Activated CD4-positive, CD25-positive, alpha-beta regulatory T cell treated with anti-CD3 and anti-CD28 coated beads, Interleukin-2, amount 50 U/mL, for 16 hours (primary cell): ENCODE measurements at places on chromosomes 6 and 20.

DNA sequence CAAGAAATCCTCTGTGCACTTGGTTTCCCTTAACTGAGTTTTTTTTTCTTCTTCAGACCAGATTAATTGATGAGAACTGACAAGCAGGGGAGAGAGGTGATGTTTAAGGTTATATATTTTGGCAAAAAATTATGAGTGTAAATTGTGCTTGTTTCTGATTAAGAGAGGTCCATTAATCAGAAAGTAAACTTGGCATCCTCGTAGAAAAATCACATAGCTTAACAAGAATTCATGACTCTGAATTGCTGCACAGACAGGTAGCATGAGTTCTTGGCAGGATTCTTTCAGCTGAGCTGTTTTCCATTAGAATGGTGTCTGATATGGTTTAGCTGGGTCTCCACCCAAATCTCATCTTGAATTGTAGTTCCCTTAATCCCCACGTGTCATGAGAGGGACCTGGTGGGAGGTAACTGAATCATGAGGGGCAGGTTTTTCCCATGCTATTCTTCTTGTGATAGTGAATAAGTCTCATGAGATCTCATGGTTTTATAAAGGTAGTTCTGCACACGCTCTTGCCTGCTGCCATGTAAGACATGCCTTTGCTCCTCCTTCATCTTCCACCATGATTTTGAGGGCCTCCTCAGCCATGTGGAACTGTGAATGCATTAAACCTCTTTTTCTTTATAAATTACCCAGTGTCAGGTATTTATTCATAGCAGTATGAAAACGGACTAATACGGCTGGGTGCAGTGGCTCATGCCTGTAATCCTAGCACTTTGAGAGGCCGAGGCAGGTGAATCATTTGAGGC lies 34.2 kb upstream of the DDR1 start:
- no peak for DNase-seq

GRCh38 chr20:32363492-32363891 lies 5.4 kb downstream of the ASXL1 start:
- DNase-seq = no peak

GRCh38 chr6:41392246-41392645 lies 56.8 kb downstream of the NCR2 start:
- no peak for DNase-seq

- no peak for DNase-seq
These were observed 8.6 kb downstream of the HS3ST5 start for GRCh38 chr6:114334237-114334636.

GRCh38 chr6:147390909-147391536 lies 117.5 kb upstream of the SAMD5 start:
- no peak for DNase-seq

DNA sequence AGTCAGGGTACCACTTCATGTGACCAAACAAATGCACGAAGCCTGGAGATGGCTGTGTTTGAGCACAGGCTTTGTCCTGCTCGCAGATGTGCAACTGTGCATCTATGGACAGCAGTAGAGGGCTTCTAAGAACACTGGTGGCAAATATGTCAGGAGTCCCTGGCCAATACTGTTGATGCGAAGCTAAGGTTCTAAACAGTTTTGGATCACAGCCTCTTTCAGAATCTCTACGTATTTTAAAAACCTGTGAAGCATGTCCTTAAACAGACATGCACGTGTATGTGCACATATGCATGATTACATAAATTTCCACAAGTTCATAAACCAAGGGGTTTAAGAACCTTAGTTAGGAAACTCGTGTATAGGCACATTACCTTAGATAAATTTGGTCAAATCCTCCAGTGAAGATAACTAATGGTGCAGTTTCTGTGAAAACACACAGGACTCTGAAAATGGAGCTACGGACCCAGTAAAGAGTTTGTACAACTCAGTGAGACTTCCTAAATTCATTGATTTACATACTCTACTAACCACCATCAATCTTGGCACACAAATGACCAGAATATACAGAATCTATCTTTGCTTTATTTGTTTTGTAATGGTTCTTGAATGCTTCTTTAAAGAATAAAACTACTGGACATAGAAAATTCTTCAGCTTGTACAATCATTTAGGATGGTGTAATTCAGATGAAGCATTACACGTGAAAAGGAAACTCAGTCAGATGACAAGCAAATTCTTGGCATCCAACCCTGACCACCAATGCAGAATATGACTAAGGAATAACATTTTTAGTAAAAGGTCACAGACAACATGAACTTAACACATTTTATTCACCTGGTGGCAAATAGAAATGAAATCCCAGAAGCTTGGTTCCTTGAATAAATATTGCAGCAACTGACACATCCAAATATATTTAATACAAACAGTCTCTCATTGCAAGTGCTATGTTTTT lies 27.4 kb downstream of the KCNQ5 start:
- no peak for DNase-seq

GRCh38 chr20:7248281-7249201 lies 481.1 kb downstream of the BMP2 start:
- DNase-seq = no peak
